NT2/D1 (cell line): ENCODE measurements at places on chromosomes 6 and 20.

DNA sequence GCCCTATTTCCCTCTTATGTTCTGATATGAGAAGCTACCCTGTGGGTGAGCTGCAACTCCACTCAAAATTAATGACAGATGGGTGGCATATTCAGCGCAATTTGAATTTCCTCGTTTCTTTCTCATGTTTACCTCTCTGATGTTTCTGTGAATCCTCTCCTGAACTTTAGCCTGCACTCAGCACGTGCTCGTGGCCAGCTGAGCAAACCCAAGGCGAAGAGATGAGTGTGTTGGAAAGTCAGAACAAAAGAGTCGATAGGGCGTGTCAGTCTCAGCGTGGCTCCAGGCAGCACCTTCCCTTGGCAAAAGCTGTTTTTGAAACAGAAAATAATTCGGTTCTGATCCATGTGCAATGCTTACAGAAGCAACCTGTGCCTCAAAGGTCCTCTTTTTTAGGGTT, 226.1 kb upstream of the GMDS start:
- no peak for DNase-seq

DNA sequence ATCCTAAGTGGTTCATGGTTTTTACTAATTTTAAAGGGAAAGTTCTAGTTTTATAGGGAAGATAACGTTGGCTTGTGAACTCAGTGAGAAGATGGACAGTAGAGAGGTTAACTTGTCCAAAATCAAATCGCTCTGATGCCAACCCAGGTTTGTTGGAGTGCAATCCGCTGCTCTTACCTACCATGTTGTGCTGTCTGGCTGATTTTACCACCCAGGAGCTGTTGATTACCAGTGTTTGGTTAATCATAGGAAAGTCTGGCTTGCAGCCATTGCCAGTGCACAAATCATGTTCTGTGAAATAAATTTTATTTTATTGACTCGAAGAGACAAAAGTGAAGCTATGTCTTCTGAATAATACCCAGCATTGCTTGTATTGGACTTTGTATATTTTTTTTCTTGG, 92.4 kb downstream of the PLCB4 start:
- DNase-seq, result no peak

DNA sequence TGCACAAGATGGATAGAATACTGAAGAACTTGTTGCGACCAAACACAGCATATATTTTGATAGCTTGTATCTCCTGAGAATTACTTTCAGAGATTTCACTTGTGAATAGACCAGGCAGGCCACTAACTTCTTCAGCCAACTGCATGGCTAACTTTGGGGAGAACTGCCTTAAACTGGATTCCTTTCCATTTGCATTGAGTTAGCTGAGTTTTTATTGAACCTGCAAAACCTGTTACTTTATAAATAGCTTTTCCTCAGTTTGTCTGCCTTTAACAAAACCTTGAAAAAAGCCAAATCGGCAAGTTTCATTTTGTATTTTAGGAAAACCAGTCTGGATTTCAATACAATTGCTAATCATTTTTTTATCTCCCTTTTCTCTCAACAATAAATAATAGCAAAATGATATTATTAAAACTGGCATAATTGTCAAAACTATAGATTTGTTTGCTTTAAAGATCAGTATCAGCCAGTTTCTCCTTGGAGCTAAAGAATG, 72.6 kb upstream of the SCGN start:
- DNase-seq, result no peak

DNA sequence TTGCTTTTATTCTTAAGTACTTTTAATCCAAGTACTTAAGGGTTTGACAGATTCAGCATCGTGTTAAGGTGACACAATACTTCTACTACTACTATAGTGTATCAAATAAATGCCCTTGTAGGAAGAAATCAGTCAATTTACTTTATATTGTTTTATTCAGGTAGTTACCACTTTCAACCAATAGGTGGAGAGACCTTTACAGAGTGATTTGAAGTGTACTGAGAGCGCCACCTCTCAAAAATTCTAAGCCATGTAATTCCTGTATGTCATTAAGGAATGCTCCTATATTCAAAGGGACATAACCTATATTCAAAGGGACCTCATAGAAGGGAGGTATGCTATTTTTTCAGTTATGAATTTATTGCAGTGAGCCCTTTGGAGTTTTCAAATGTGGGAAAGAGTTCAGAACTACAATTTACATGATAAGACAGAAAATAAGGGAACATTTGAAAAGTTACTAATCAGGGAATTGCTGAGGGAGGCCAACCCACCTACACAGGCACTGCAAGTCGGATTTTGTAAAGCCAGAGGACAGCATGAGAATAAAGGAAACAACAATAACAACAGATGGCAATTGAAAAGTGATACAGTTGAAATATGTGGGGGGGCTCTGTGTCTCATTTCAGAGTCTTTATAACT, 955.6 kb downstream of the TBC1D32 start:
- no peak for DNase-seq

DNA sequence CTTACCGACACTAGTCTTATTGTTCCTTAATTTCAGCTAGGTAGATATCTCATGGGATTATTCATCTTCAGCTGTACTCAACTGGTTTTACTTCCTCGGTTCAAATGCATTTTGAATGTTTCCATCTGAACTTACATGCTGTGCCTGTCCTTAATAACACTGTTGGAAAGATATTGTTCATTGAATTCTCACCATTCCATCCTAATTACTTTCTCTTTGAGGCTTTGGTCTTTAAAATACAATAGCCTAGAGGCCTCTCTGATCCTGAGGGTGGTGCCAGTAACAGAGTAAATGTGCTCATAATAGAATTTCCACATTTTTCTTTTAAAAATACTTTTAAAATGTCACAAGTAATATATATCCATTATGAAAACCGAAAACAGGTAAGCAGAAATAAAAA, 54.0 kb downstream of the IL20RA start:
- no peak for DNase-seq

- no peak for DNase-seq
Observed at GRCh38 chr6:9025228-9025627, 589.9 kb upstream of the SLC35B3 start.

GRCh38 chr20:20327746-20328145, 40.2 kb upstream of the INSM1 start:
- no peak for DNase-seq

DNA sequence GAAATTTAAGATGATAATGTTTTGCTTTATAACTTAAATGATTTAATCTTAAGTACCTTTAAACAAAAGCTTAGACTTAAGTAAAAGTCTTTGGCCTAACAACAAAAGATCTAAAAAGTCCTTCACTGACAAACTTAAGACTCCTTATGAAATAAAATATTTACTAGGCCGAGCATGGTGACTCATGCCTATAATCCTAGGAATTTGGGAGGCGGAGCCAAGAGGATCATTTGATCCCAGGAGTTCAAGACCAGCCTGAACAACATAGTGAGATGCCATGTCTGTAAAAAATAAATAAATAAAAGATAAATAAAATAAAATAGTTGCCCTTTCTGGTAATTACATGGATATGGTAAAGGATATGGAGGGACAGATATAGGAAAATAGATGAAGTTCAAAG, 12.4 kb downstream of the KATNA1 start:
- no peak for DNase-seq
